ENCODE measurements at places on chromosomes 2 and 18. TPM values are rescaled to one million over a fixed set of nuclear protein-coding genes. Genes with fewer than 3 reads are reported as not detected.

The DNMT3A gene
- 18.6 TPM for total RNA-seq

The ELOA2 gene
- not detected for total RNA-seq

- DNase-seq = peak; percentile 66
- H3K27me3 ChIP-seq = no peaks in the 10 kb centered on the region
- peak overlapping the region; percentile 91 for H3K27ac ChIP-seq
- peak overlapping the region; percentile 67 for H3K4me3 ChIP-seq
- H3K36me3 ChIP-seq = no peaks in the 10 kb centered on the region
Observed at GRCh38 chr18:33578518-33579348, 714 bp downstream of the ASXL3 start.

DNA sequence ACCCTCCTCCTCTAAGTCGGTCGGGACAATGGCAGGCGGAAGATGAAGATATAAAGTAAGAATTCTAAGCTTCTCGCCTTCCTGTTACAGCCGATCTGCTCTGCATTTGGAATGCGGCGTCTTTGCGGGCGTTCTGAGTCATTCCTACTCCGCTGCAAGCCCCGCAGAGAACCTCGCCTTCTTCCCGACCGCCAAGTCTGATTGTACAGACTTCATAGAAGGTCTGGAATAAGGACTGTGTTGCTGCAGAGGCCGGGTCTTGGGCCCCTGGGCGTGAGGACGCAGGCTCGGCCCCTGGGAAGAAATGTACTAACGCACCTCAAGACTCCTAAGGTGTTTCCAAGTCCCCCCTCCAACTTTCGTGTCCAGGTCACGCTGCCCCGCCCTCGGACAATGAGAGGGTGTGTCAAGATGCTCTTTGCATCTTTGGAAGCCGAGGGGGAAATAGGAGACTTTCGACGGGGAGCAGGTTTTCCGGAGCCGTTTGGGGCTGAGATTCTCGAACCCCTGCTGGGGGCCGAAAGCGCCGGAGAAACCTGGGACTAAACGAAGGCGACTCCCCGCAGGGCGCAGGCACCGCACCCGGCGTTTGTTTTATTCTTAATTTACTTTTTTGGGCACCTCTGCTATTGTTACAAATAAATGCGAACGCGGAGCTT is 12.7 kb upstream of the PAX3 start:
- H3K36me3 ChIP-seq = no peaks in the 10 kb centered on the region
- H3K27ac ChIP-seq = no peak overlapping the region
- DNase-seq = no peak
- no peak overlapping the region for H3K4me3 ChIP-seq

DNA sequence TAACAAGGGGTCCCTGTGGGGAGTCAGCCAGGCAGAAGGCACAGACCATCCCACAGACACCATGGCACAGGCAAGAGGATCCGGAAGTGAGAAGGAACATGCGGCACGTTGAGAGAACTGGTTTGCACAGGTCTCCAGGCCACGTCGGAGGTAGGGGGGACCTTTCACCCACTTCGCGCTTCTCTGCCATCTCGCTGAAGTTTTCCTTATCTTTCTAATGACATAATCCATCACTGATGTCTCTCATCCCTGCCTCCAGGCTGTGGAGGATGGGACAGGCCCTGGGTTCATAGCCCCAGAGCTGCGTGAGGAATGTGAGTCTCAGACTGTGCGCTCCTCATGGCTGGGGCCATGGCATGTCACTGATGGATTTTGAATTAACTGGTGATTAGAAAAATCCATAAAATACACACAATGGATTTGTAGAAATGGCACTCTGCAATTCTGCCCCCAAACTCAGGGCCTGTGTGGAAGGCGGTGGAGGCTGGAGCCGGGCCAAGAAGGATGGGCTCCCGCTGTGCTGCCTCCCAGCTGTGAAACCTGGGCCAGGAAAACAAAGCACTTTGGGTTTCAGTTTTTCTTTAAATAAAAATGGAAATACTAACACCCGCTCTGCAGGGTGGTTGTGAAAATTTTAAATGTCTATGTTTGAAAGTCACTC is 113.3 kb upstream of the ALKAL2 start:
- H3K36me3 ChIP-seq = no peaks in the 10 kb centered on the region
- H3K27ac ChIP-seq = no peak overlapping the region
- H3K4me3 ChIP-seq = no peak overlapping the region
- no peaks in the 10 kb centered on the region for H3K27me3 ChIP-seq
- H3K4me1 ChIP-seq = no peaks in the 10 kb centered on the region

DNA sequence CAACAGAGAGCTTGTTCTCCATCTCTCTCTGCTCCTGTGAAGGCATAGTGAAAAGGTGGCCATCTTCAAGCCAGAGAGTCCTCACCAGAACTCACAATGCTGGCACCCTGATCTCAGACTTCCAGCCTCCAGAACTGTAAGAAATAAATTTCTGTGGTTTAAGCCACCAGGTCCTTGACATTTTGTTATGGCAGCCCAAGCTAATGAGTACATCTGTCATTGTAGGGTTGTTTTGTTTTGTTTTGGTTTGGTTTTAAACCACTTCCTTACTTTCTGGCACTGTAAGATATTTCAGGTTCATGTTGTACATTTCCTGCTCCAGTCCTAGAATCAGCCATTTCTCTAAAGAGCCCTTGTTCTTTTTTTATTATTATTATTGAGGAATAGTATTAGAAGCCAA is 171.2 kb downstream of the CPS1 start:
- H3K4me3 ChIP-seq = no peak overlapping the region
- H3K36me3 ChIP-seq = no peaks in the 10 kb centered on the region
- no peak overlapping the region for H3K27ac ChIP-seq
- H3K4me1 ChIP-seq = no peaks in the 10 kb centered on the region
- no peaks in the 10 kb centered on the region for H3K27me3 ChIP-seq
- DNase-seq = no peak

GRCh38 chr2:176157499-176158185 is 535 bp downstream of the HOXD3 start:
- no peak overlapping the region for H3K27ac ChIP-seq
- no peaks in the 10 kb centered on the region for H3K36me3 ChIP-seq
- H3K4me3 ChIP-seq = peak overlapping the region; percentile 32

GRCh38 chr2:176650104-176650837 is 381.0 kb downstream of the MTX2 start:
- no peaks in the 10 kb centered on the region for H3K36me3 ChIP-seq
- peaks cover 12% of the 10 kb centered on the region for H3K4me1 ChIP-seq
- no peak overlapping the region for H3K4me3 ChIP-seq
- DNase-seq = no peak
- H3K27me3 ChIP-seq = no peaks in the 10 kb centered on the region

Measured in sigmoid colon (tissue), 7 donors.